ENCODE measurements at places on chromosomes 5 and 9.

- no peak for DNase-seq
Observed at GRCh38 chr5:58738336-58738735, 155.5 kb downstream of the RAB3C start.

DNA sequence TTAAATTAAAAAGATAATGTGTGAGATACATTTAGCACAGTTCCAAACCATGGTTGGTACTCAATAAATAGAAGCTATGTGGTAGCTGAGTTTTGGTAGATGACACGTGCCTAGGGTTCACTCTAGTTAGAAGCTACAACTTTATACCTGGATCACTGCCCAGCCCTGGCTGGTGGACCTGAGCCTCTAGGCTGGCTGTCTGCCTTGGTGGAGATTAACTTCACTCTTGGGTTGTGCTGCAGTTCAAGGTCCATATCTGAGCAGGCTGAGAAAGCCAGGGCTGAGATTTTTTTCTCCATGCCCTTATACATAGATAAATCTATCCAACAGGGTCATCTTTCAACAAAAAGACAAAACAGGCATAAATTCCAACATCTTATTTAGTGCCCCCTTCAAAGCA, 44.6 kb upstream of the SPDL1 start:
- no peak for DNase-seq

GRCh38 chr5:26894719-26895263, 143.6 kb downstream of the CDH9 start:
- no peak for DNase-seq

GRCh38 chr9:132079391-132080091, at the start of gene MED27:
Gene MED27, minus strand, starts transcription at chr9:132079867. Its CDS starts 23 bp downstream, at chr9:132079844.
- peak; percentile 86 for DNase-seq

GRCh38 chr9:109926421-109926869, 146.4 kb downstream of the PALM2AKAP2 start:
- no peak for DNase-seq

GRCh38 chr9:110440172-110440571, 102.5 kb upstream of the TXNDC8 start:
- no peak for DNase-seq

DNA sequence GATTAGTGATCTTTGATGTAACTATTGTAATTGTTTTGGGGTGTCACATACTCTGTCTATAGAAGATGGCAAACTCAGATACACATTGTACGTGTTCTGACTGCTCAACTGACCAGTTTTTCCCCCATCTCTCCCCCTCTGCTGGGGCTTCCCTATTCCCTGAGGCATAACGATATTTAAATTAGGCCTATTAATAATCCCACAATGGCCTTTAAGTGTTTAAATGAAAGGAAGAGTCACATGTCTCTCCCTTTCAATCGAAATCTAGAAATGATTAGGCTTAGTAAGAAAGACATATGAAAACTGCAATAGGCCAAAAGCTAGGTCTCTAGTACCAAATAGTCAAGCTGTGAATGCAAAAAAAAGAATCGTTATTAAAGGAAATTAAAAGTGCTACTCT, 265.6 kb downstream of the TMEM232 start:
- DNase-seq, result no peak

- DNase-seq, result peak; percentile 27
Observed at GRCh38 chr5:73902327-73903051, 276.5 kb downstream of the ARHGEF28 start.

GRCh38 chr5:89493414-89493813, 610.4 kb upstream of the MEF2C start:
- DNase-seq, result no peak

- no peak for DNase-seq
Observed at GRCh38 chr5:172413601-172414171, 40.6 kb downstream of the SH3PXD2B start.

GRCh38 chr5:11427569-11427968, 476.7 kb downstream of the CTNND2 start:
- DNase-seq, result no peak

- DNase-seq, result peak; percentile 57
Observed at GRCh38 chr9:95048225-95049087, 269.1 kb downstream of the FANCC start.

Data from kidney glomerular epithelial cell (primary cell).